ENCODE measurements at places on chromosomes 2 and 18. TPM values are rescaled to one million over a fixed set of nuclear protein-coding genes. Genes with fewer than 3 reads are reported as not detected.

The HRH4 gene
- total RNA-seq: 2.0 TPM

The PSMA8 gene
- not detected for total RNA-seq

DNA sequence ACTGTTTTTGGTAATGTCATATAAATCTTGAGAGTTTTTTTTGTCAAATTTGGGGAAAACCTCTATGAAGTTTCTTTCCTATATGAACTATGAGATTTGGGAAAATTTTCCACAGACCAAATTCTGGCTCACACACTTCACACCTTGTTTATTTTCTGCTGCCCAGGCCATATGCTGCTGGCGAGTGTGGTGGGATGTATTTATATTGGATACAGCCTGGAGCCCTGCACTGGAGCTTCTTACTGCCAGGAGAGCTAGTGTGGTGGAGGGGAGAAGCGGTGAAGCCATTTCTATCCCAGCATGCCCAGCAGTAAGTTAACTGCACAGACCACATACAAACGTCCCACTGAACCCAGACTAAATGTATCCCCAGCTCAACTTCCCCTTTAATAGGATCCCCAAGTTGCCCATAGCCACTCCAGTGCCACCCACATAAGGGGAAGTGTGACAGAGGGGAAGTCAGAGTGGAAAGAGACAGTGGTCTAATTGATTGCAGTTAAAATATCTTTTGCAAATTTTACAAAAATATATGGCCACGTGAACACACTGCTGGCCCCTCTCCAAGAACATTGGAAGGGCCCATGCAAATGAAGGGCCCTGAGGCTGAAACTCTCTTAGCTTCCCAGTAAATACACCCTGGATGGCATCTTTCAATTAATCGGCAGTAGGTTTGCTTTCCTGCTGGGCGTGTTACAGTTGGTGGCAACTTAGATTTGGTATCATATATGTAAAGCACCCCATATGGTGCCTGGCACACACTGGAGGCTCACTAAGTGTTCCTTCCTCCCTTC is 146.6 kb upstream of the ITGA6 start:
- no peak overlapping the region for H3K4me3 ChIP-seq
- H3K4me1 ChIP-seq: peaks cover 22% of the 10 kb centered on the region
- H3K27ac ChIP-seq: no peak overlapping the region
- H3K36me3 ChIP-seq: no peaks in the 10 kb centered on the region

GRCh38 chr18:36947820-36948348 is 119.0 kb downstream of the KIAA1328 start:
- H3K4me1 ChIP-seq: no peaks in the 10 kb centered on the region
- H3K27ac ChIP-seq: no peak overlapping the region
- no peaks in the 10 kb centered on the region for H3K36me3 ChIP-seq
- no peak for DNase-seq

DNA sequence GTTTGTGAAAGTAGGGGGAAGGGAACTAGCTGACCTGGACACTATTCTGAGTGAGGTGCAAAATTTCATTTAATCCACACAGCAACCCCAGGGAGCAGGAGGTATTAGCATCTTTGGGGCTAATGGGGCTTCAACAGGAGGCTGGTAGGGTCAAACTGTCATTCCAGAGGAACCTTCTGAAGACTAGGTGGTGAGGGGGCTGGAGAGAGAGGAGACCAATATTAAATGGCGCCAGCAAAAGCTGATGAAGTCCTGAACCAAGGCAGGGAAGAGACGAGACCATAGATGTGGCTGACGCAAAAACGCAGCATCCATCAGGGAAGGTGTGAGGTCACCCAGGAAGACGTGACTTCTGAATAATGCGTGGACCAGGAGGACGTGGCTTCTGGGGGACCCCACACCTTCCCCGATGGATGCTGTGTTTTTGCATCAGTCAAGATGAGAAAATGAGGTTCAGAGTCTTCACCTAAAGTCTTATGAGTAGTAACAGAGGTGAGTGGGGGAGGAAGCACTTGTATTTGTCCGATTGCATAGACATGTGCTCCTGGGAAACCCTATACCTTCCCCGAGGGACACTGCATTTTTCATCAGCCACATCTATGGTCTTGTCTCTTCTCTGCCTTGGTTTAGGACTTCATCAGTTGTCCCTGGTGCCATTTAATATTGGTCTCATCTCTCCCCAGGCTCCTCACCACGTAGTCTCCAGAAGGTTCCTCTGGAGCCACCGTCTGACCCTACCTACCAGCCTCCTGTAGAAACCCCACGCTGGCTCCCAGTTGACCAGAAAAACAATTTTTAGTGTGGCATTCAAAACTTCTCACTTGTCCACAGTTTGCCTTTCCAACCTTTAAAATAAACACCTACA is 188.6 kb downstream of the MYCN start:
- H3K27ac ChIP-seq: no peak overlapping the region
- no peak for DNase-seq
- H3K36me3 ChIP-seq: no peaks in the 10 kb centered on the region
- no peak overlapping the region for H3K4me3 ChIP-seq
- no peaks in the 10 kb centered on the region for H3K27me3 ChIP-seq

DNA sequence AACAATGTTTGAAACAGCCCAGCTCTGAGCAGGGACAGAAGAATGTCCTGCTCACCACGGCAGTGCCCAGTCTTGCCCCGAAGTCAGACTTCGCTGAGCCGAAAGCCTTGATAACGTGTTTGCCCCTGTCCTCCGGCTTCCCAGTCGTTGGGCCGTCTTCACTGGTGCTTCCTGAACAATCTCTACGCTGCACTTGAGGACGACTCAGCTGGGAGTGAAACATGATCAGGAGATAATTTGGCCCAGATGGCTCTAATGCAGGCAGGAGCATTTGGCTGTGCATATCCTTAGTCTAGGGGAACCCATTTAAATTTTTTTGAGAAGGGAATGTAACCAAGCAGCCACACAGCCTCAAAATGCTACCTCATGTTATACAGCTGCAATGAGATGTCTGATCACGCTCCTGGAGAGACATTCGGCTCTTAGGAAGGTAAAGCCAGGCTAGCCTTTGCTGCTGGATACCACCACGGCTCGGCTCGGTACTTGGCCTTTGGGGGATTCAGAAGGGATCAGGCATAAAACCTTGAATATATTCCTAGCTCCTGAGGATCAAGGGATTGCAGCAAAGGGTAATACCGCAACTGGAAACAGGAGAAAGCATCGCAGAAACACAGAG is 43.6 kb downstream of the FECH start:
- H3K27ac ChIP-seq: no peak overlapping the region
- DNase-seq: no peak
- H3K4me1 ChIP-seq: no peaks in the 10 kb centered on the region
- no peaks in the 10 kb centered on the region for H3K27me3 ChIP-seq

GRCh38 chr2:126627643-126628042 is 28.3 kb upstream of the GYPC start:
- DNase-seq: no peak
- H3K27me3 ChIP-seq: no peaks in the 10 kb centered on the region
- H3K4me1 ChIP-seq: no peaks in the 10 kb centered on the region
- H3K36me3 ChIP-seq: no peaks in the 10 kb centered on the region
- no peak overlapping the region for H3K4me3 ChIP-seq

- no peaks in the 10 kb centered on the region for H3K4me1 ChIP-seq
- no peaks in the 10 kb centered on the region for H3K27me3 ChIP-seq
- no peak overlapping the region for H3K27ac ChIP-seq
- H3K4me3 ChIP-seq: no peak overlapping the region
- DNase-seq: no peak
Observed at GRCh38 chr18:60563082-60563481, 190.5 kb upstream of the MC4R start.

Data from lower lobe of right lung (tissue), 2 donors.